Testis (tissue), 5 donors: ENCODE measurements at places on chromosomes 3 and 15. TPM values are rescaled to one million over a fixed set of nuclear protein-coding genes. Genes with fewer than 3 reads are reported as not detected.

Gene HYKK
- 7.0 TPM for polyA plus RNA-seq

GRCh38 chr3:20574746-20575145 is 388.7 kb upstream of the SGO1 start:
- DNase-seq = no peak

GRCh38 chr3:44966795-44967278 is 9.1 kb downstream of the ZDHHC3 start:
- no peak for DNase-seq

DNA sequence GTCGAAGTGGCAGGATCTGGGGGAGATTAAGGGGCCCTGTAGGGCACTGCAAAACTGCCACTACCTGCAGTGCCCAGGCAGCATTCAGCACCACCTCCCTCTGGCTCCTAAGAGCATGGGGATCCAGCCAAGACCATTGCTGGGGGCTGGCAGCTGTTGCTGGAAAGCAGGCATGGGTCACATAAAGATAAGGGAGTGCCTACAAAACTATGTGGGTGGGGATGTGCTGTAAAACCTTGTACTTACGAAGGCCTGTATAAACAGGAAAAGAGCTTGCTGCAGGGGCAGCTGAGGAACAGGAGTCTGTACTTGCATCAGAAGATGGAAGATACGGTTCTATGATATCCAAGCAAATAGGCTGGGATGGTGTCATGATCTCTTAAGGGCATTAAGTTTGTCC is 27.1 kb downstream of the IL20RB start:
- no peak for DNase-seq

Gene GPR156
- polyA plus RNA-seq = 7.3 TPM

DNA sequence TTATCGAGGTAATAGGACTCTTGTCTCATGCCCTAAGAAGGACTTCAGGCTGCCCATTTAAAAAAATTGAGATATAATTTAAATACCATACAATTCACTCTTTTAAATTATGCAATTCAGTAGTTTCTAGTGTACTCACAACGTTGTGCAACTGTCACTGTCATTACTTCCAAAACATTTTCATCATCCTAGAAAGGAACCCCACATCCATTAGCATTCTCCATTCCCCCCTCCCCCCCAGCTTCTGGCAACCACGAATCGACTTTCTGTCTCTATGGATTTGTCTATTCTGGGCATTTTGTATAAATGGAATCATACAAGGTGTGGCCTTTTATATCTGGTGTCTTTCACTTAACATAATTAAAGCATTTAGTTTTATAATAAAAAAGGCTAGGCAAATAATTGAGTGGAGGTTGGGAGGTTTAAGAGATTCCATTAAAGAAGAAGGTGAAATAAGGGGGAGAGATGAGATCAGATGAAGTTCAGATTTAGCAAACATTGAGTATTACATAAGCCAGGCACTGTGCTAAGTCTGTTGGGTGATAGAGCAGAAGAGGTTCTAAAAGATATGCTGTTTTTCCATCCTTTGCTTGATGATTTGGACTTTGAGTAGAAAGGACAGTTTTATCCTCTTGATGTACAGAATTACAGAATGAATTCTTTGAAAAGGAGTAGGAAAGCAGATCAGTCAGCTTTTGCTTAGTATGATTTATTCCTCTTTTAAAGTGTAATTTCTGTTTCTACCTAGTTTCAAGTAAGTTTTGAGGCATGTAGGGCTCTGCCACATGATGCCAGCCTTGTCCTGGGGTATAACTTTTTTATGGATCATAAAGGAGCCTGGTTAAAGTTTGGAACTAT is 36.3 kb downstream of the UBE2E2 start:
- no peak for DNase-seq
